ENCODE measurements at places on chromosomes 1 and 21.

GRCh38 chr1:57424231-57425027 lies 569 bp upstream of the DAB1 start:
- peak; percentile 58 for DNase-seq

DNA sequence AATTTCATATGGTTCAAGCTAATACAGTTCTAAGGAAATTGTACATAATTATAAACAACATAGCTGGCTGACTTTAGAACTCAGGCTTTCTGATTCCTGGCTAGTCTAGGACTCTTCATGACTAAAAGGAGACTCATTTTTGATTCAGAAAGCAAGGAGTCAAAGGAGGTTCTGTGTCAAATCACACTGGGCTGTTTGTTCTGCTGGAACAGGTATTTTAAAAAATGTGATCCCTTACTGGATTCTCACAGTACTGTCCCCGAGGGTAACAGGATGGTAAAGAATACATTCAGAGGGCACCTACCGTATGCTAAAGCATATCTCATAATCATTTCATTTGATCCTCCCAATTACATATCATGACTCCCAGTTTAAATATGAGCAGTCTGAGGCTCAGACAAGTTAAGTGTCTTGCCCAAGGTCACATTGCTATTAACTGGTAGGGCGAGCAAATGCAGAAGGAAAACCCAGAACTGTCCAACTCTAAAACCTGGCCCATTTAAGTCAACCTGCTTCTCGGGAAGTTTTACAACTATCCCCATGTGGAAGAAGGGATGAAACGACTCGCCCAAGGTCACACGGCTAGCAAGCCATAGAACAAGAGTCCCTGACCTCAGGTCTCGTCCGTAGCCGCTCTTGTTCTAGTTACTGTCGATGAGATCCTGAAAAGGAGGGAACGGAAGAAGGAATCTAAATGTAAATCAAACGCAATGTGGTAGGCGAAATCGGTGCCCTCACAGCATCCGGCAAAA lies 675 bp downstream of the MYSM1 start:
- no peak for DNase-seq

DNA sequence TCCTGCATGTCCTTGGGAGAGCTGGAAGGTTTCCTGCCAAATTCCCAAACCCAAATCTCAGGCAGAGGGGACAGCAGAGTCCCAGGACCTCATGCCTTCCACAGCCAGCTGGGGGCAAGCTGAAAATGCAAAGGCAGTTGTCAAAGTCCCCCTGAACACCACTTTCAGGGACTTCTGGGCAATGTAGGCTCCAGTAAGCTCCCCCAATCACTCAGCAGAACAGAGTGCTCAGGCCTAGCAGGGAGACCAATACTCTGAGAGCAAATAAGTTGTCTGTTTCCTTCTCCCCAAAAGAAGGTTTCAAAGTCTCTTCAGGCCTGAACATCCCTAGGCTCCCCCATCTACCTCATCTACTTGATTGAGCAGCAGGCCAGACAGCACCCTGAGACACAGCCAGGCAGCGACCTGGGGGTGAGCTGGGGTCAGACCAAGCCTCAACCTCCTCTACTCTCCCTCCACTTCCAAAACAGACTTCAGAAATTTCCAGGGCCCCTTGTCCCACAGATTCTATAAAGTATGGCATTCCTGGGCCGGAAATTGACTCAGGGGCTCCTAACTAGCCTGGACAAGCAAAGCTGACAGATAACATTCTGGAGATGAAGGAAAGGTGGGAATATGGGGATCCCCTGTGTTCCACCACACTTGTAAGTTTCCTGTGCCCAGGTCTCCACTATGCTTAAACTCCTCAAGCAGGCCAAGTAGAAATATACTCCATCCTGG lies 1.9 kb downstream of the SLC9A1 start:
- DNase-seq: no peak

DNA sequence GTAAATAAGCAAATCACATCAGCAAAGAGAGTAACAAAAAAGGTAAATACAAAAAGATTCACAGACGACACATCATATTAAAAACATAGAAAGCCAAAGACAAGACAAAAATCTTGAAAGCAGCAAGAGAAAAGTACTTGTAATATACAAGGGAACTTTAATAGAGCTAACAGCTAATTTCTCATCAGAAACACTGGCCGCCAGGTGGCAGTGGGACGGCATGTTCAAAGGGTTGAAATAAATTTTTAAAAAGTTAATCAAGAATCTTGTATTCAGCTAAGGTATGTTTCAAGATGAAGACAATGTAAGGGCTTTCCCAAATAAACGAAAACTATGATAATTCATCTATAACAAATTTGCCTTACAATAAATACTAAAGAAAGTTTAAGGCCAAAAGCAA lies 358.1 kb downstream of the LRRIQ3 start:
- peak; percentile 9 for DNase-seq

DNA sequence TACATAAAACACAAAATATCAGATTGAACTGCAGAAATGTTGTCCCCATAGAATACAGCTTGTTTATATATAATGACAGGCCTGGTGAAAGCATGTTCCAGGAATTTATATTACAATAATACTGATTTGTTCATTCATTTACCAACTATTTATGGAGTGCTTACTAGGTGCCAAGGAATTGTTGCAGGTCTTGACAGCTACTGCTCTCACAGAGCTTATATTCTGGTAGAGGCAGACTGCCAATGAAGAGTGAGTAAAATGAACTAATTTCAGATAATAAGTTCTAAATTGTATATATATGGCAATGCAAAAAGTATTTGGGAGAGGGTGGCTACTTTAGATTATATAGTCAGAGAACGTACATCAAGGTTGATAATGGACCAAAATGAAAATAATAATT lies 152.0 kb downstream of the COQ8A start:
- DNase-seq: no peak

DNA sequence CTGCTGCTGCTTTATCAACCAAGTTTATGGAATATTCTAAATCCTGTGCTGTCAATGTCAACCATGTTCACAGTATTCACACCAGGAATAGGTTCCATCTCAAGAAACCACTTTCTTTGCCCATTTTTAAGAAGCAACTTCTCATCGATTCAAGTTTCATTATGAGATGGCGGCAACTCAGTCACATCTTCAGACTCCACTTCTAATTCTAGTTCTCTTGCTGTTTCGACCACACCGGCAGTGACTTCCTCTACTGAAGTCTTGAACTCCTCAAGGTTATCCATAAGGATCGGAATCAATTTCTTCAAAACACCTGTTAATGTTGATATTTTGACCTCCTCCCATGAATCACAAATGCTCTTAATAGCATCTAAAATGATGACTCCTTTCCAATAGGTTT lies 39.7 kb upstream of the IFNLR1 start:
- DNase-seq: no peak

GRCh38 chr1:238485057-238485911 lies 594.6 kb upstream of the ZP4 start:
- no peak for DNase-seq

DNA sequence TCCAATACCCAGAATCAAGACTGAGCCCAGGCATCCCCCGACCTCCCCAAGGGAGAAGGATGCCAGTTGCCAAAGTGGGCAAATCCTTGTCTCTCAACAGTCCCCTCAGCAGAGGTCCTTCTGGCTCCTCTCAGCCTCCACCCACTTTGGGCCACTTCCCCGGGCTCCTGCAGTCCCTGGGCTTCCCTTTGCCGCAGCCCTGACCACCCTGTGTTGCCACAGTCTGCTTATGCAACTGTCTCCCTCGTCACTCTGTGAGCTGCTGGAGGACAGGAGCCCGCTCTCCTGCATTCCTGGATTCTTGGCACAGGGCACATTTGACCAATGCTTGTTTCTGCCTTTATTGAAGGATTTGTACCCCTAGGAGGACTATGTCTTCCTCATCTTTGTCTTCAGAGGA lies 2.9 kb upstream of the LRP8 start:
- no peak for DNase-seq

GRCh38 chr1:162605225-162605927 lies 26.9 kb upstream of the DDR2 start:
- no peak for DNase-seq

DNA sequence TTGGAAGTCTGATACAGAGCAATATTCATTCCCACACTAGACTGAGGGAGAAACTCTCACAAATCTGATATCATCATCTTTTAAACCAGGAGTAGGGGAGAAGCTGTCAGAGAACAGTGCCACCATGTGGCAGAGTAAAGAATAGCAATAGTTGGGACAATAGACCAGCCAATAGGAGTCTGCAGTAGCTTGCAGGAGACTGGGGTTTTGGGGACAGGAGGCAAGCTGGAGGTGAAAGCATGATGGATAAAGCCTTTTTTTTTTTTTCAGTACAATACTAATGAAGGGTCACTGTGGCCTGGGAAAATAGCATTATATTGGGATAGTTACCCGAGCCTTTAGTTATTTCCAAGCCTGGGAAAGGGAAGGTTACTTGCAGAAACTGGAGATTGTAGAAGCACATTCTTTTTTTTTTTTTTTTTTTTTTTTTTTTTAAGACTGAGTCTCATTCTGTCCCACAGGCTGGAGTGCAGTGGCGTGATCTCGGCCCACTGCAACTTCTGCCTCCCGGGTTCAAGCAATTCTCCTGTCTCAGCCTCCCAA lies 120.7 kb downstream of the S1PR1 start:
- peak; percentile 67 for DNase-seq

DNA sequence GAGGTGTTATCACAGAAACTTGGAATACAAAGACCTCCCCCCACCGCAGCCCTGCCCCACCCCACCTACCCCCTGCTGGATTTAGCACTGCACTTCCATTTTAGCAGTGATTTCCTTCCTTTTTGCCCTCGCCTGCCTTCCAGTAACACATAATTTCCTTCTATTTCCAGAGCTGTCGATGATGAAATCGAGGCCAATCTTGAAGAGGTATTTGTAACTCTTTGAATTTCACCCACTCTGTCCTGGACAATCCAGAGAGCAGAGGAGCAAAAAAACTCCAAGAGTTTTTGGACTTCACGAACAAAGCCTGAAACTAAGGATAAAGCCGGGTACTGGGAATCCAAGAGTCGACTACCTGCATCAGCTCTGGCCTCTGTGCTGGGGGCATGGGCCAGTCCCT lies 49.1 kb downstream of the CAPN2 start:
- DNase-seq: no peak

DNA sequence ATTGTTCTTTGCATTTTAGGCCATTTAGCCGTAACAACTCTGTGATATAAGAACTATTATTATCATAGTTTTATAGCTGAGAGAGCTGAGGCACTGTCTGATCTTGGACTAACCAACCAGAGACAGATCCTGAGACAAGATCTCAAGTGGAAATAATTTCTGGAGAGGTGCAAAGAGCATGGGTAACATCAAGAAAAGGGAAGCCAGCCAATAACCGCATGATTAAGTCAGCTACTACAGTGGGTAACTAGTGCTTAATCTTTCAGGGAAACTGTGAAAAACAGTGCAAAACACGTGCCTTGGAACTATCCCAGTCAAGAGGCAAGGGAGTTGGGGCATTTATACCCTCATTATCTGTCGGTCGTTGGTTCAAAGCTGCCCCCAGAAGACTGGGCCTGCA lies 105.8 kb downstream of the OMA1 start:
- DNase-seq: no peak

DNA sequence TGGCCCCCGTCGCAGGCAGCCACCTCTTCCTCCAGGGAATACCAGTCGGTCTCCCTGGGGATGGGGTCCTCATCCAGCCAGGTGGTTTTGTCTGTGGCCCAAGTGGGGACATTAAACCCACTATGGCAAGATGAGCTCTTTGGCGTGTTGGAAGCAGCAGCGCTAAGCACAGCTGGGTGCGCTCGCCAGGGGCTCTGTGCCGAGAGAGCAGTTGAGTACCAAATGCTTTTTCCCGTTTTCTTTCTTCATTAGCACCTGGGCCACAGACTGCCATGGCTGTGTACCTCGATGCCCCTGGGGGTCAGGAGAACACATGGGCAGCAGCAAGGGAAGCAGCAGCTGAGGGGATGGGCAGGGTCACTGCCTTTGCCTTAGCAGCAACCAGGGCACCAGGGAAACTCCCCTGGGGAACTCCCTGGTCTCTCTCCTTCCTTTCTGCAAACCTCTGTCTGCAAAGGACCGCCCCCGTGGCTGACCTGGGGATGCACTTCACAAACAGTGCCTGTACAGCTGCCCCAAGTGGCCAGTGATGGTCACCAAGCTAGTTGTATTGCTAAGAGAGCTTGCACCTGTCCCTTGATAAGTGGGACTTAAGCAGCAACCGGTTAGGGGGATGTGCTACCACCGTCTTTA lies 31.1 kb downstream of the EDARADD start:
- no peak for DNase-seq

GRCh38 chr21:38167345-38167744 lies 89.4 kb upstream of the KCNJ15 start:
- no peak for DNase-seq

GRCh38 chr21:28833182-28833581 lies 159.5 kb downstream of the LTN1 start:
- no peak for DNase-seq

- peak; percentile 45 for DNase-seq
Measured at GRCh38 chr1:59976194-59977074, 49.9 kb upstream of the CYP2J2 start.

DNA sequence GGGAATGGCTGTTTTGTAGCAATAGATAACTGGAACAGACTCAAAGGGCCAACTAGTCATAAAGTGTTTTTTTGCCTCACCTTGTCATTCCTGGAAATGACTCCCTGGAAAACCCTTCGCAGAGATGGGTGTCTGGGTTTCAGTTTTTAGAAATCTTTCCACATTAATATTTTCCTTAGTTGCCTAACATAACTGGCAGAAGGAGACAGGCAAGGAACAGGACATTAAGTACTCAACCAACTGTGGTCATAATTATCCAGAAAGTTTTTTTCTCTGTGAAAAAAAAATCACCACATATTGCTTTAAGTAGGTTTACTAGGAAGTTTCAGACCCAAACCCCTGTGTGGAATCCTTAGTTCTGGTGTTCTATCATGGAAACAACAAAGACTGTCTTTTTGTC lies 3.4 kb upstream of the CMPK1 start:
- DNase-seq: no peak

DNA sequence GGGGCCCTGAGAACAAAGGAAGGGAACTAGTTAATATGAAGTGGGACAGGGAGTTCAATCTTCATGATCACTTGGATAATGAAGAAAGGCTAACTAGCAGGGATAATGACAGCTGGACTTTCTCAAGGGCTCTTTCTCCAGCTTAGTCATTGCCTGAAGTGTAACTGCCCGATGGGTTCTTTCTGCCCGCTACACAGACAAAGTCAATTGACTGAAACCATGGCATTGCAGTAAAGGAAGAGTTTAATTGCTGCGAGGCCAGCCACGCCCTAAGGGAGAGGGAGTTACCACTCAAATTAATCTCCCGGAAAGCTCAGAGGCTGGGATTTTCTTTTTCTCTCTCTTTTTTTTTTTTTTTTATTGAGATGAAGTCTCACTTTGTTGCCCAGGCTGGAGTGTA lies 16.6 kb upstream of the SLC2A5 start:
- DNase-seq: no peak
